ENCODE measurements at places on chromosomes 3 and 15.
A peak's percentile ranks its signal among the peaks of the same experiment; 100 is the strongest.

DNA sequence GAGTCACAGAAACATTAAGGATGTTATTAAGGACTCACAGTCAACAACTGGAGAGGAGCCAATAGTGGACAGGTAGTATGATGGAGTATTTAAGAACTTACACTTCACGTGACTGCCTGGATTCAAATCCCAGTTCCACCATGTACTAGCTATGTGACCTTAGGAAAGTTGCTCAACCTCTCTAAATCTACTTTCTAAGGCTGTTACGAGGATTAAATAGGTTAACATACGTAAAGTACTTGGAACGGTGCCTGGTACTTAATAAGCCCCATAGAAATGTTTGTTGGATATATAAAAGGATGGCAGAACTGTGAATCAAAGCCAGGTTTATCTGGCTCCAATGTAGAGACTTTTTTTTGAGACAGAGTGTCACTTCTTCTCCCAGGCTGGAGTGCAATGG is 24.4 kb downstream of the THRB start:
- no peak for DNase-seq

GRCh38 chr15:43208052-43209002 is 12.5 kb downstream of the EPB42 start:
- no peak for DNase-seq

DNA sequence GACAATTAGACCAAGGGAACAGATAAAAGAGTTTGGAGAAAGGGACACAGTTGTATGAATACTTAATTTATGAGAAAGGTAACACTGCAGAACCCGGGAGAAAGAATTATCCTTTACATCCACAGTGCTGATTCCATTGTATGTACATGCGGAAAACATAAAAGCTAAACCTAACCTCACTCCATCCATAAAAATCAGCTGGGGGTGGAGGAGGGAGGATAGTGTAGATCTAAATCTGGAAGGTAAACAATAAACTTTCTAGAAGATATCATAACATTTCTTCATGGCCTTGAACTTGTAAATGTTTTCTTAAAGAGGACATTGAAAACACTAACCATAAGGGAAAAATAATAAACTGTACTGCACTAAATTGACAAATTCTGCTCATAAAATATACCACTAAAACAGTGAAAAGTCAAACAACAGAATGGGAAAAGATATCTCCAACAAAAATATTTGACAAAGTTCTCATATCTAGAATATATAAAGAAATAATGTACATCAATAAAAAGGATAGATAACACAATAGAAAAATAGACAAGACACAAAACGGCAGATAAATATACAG is 220.5 kb downstream of the DPH6 start:
- no peak for DNase-seq

GRCh38 chr15:34628577-34629152 is 45.2 kb upstream of the GOLGA8B start:
- no peak for DNase-seq

- DNase-seq = no peak
Measured at GRCh38 chr3:124297062-124297980, 305.4 kb upstream of the ROPN1 start.

DNA sequence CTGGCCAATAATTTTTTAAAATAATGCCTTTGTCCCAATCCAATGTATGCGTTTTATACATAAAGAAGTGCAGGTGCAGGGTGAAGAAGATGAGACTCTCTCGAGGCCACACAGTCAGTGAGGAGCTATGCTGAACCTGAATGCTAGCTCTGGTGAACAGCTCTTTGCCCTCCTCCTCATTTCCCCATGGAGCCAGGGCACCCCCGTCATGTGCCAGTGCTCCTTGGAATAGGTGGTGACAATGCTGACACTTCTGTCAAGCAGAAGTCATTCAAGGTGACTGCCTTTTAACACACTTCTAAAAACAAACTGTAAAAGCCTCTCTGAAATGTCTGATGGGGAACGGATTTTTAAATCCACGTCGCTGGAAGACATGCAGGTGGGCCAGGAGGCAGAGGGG is 162.4 kb upstream of the WNT5A start:
- no peak for DNase-seq

- DNase-seq = no peak
Measured at GRCh38 chr3:21654662-21655061, 96.3 kb downstream of the ZNF385D start.

- no peak for DNase-seq
Measured at GRCh38 chr3:46221938-46222337, 13.8 kb upstream of the CCR1 start.

GRCh38 chr15:98904544-98904943 is 103.0 kb downstream of the PGPEP1L start:
- no peak for DNase-seq

- peak; percentile 98 for DNase-seq
Measured at GRCh38 chr15:89334510-89335297, at the start of gene POLG. POLG (minus strand) TSS chr15:89334824; CDS start chr15:89333754, 1,070 bp downstream.

DNA sequence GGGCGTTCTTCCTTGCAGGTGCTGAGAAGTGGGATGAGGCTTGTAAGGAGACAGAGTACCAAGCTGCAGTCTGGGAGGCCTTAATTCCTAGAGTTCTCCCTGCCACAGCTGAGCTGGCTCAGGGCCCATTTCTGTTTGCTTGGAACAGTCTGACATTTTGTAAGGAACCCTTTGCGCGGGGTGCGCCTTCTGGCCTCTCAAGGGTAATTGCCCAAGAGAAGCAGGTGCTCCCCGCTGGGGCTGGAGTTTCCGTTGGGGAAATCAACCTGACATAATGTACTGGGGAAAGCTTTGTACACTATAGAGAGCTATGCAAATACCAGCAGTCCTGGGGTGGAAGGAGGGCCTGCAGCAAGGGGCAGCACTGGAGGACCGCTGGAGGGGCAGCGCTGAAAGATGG is 83.6 kb downstream of the HMG20A start:
- no peak for DNase-seq

GRCh38 chr15:51494411-51495314 is 127.9 kb downstream of the DMXL2 start:
- no peak for DNase-seq

GRCh38 chr3:54986294-54986693 is 58.4 kb upstream of the LRTM1 start:
- no peak for DNase-seq

DNA sequence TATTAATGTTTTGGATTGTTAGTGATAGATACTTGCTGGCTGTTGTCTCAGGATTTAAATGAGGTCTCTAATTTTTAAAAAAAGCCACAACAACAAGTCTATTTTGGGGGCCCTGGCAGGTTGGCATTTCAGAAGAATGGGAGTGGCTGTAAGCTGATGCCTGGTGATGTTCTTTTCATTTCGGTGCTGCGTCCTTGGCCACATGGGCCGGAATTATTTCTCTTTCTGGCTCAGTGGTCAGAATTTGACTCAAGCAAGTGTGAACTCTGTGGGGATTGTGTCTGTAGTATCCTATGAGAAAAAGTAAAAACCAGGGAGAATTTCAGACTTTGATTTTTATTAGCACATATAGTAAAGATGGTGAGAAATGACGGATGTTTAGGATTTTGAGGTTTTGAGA is 203.0 kb downstream of the AKAP13 start:
- no peak for DNase-seq

DNA sequence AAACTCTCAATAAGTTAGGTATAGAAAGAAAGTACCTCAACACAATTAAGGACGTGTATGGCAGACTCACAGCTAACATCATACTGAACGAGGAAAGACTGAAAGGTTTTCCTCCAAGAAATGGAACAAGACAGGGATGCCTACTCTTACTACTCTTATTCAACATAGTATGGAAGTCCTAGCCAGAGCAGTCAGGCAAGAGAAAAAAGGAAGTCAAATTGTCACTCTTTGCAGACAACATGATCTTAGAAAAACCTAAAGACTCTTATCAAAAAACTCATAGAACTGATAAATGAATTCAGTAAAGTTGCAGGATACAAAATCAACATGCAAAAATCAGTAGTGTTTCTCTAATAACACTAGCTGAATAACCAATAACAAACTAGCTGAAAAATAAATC is 96.0 kb downstream of the C3orf70 start:
- DNase-seq = no peak

DNA sequence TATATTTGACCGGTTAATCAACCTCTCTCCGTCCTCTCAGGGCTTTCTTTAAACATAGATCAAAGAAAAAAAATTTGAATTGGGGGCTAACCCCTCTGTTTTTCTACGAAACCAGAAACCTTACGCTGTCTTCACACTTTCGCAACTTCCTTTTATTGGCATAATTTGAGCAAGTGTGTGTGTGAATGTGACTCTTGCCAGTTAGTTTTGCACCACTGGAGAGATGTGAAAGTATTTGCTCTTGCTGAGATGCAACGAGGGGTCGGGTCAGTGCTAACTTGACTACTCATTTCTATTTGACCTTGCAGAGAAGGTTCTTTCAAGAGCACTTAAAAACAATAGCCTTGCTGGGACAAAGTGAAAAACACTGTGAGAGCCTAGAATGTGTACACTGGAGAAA is 81.2 kb downstream of the FAM43A start:
- no peak for DNase-seq

- no peak for DNase-seq
Measured at GRCh38 chr15:42171122-42171521, 14.7 kb upstream of the PLA2G4F start.

- DNase-seq = no peak
Measured at GRCh38 chr15:66535056-66535455, 29.9 kb downstream of the ZWILCH start.

DNA sequence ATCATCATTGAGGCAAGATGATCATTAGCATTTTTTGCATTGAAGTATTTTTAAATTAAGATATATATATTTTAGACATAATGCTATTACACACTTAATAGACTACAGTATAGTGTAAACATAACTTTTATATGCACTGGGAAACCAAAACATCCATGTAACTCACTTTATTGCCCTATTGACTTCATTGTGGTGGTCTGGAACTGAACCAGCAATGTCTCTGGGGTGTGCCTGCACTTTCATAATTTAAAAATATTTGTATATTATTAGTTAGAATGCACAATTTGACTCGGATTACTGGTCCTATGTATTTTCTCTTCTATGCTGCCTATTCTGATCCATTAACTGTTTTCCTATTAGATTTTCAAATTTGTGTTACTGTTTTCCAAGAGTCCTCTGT is 109.1 kb upstream of the SPATA12 start:
- no peak for DNase-seq

- no peak for DNase-seq
Measured at GRCh38 chr3:24226397-24226796, 268.3 kb downstream of the THRB start.

GRCh38 chr15:68303134-68303533 is 25.6 kb downstream of the FEM1B start:
- no peak for DNase-seq

DNA sequence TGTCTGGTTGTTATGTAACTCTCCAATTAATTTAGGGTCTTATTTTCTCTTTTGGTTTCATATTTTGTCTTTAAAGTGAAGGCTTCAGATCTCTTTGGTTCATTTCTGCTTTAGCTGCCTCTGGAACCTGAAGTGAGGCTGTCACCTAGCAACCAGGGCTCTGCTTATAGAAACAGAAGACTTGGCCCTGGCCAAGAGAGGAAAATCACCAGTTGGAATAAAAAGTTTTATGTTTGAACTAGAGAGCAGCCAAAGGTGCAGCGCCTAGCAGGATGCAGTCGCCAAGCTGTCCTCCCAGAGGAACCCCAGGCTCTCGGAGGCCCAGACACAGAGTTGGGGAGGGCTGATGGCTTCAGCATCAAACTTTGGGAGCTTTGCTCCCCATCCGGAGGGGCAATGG is 41.1 kb downstream of the LYZL4 start:
- DNase-seq = no peak

DNA sequence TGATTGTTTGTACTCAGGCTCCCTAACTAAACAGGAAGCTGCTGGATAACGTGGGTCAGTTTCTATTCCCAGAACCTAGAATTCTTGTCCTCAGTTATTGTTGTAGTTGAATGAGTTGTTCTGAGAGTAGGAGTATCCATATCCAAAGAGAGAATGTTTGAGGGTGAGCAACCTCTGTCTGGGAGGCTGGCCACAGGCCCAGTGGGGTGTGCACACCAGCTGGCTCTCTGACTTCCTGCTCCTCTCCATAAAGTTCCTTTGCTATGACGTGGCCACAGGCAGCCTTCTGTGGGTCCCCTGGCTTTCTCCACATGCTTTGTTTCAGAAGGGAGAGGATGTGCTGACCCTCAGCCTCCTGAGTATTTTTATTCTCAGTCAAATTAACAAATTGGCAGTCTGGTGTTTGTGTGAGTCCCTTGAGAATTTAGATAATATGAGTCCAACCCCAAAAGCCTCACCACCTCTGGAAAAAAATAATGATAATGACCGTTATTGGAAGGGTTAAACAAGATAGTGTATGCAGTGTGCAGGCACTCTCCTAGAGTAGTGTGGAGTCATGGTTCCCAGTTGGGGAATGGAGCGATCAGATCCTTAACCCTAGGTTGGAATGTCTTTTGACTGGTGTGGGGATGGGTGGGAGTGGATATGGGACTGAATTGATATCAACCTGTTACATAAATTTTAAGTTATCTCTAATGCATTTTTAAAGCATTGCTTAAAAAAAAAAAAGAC is 47.6 kb upstream of the MED12L start:
- no peak for DNase-seq

GRCh38 chr3:104291437-104291851 is 1075.3 kb upstream of the ALCAM start:
- no peak for DNase-seq

Measured in activated CD8-positive, alpha-beta memory T cell treated with anti-CD3 and anti-CD28 coated beads, Interleukin-2, amount 50 U/mL, for 4 hours (primary cell).